ENCODE measurements at places on chromosomes 4 and X.
A peak's percentile ranks its signal among the peaks of the same experiment; 100 is the strongest.

DNA sequence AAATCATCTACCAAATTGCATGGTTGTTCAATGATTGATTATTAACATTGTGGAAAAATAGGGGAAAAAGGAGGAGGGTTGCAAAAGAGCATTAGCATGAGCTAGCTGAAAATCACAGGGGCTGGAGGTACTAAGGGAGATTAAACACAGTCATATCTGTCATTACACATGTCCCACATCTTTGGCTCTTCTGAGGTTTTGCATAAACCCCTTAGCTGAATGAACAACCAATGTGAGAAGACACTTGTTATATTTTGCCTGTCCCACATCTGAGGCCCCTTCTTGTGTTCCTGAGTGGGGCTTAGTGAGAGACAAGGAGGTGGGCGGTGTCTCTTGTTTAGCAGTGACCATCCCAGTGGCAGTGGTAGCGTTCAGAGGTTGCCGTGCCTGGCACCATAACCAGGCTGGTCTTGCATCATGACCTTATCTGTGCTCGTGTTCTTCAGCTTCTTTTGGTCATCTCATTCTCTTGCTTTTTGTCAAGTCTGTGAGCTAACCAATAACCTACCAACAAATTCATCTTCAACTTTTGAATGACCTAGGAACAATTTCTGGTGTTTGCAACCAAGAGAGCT is 95.6 kb downstream of the MID1IP1 start:
- no peak for DNase-seq

- DNase-seq = no peak
Measured at GRCh38 chr4:125303821-125304220, 10.9 kb upstream of the FAT4 start.

DNA sequence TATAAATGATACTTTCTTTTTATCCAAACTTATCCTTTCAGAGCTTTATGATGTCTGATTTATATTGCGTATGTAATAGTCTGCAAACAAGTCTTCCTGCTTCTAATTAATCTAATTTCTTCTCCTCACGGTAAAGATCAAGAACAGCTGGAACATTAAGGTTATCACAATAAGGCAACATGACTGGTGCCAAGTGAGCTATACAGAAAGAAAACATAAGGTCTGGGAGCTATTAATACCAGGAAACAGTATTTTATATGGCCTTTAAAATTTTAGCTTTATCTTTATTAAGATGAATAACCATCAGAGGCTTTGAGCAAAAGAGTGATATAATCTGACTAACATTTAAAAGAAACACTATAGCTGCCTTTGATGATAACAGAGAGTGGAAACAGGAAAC is 28.7 kb upstream of the CABS1 start:
- no peak for DNase-seq

DNA sequence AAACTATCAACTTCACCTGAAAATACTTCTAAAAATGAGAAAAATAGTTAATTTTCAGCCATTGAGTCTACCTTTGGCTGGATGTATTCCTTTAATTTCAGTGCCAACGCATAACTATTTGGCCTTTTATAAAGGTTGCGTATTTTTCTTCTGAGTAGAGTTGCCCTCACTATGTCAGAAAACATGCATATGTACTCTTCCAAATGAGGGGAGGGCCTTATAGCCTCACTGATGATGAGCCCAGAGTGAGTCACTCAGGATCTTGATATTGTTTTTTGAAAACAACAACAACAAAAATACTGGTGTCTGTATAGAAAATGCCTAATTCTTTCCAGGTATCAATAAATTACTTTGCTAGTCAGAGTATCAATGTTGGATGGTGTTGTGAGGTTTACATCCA is 349.3 kb downstream of the FBXO8 start:
- DNase-seq = no peak

GRCh38 chrX:135595543-135595942 is 75.1 kb downstream of the INTS6L start:
- no peak for DNase-seq

DNA sequence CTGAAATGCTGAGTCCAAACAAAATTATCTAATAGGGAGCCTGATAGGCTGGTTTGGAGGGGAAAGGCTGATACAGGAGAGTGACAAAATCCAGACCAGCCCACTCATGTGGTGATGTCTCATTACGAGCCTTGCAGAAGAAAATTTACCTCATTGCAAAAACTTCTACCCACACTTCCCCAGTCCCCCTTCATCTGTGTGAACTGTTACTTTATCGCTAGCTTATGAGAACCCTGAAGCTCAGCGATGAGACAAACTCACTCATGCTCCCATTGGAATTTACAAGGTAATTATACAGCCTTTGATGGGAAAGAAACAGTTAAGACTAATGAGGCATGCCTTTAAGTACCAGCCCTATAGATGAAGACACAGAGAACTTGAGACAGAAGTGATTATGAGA is 76.1 kb downstream of the ARHGAP6 start:
- no peak for DNase-seq

- no peak for DNase-seq
Measured at GRCh38 chr4:5256421-5256820, 205.1 kb downstream of the STK32B start.

- DNase-seq = no peak
Measured at GRCh38 chr4:56683455-56683854, 2.4 kb upstream of the HOPX start.

DNA sequence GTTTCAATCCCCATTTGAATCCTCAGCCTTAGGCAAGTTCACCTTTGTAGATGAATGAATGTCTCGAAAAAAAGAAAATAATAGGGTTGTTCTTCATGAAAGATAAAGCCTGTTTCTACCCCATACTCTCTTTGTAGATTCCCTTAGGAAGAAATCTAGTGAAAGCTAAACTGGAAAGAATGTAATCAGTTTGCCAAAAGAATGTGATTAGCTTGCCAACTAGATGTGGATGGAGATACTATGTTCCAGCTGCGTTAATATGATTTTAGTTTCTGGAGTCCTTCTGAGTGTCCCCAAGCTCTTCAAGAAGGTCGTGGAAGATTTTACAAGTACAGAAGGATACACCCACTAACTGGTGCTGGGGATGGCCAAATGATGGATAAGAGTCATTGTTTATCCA is 162.3 kb upstream of the EDNRA start:
- DNase-seq = no peak

- DNase-seq = peak; percentile 78
Measured at GRCh38 chr4:141133146-141133998, at the start of gene RNF150. Gene RNF150 (minus strand): TSS chr4:141133469.

GRCh38 chr4:116590648-116591047 is 494.7 kb downstream of the TRAM1L1 start:
- DNase-seq = no peak

GRCh38 chr4:82515705-82516104 is 46.1 kb downstream of the TMEM150C start:
- no peak for DNase-seq

DNA sequence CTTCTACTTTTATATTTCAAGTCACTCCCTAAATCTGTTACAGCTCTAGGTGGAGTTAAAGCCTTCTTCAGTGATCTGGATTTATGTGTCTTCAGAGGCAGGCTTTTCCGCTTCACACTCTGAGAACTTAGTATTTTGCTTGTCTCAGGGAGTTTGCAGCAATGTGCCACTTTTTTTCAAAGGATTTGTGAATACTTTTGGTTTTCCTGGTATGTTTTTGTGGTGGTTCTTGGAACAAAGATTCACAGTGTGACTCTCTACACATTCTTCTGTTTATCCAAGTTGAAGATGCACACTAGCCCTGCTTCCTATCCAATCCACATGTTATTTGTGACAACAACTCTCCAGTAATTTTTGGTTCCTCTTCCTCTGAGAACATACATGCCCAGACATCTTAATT is 1253.7 kb downstream of the TECRL start:
- no peak for DNase-seq

GRCh38 chrX:135639066-135639780 is 74.2 kb upstream of the CT45A1 start:
- DNase-seq = no peak

- DNase-seq = no peak
Measured at GRCh38 chr4:80446664-80447063, 111.1 kb downstream of the CFAP299 start.

- DNase-seq = no peak
Measured at GRCh38 chrX:70664726-70665125, 220.1 kb downstream of the DLG3 start.

DNA sequence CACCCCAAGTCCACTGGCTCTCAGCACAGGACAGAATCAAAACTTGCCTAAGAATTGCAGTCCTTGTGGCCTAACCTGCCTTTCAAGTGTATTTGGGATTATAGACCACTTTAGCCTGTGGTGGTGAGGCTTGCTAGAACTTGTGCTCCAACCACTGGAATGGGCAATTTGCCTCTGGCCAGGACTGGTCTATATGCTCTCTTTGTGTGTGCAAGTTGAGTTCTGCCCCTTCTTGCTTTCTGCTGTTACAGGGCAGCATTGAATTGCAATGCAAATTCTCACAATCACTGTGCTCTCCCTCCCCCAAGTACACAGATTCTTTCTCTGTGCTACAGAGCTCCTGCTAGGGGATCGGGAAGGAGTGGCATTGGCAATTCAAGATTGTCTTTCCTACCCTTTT is 233.6 kb upstream of the DIPK2B start:
- DNase-seq = no peak

GRCh38 chr4:83708500-83709175 is 172.7 kb downstream of the GPAT3 start:
- peak; percentile 12 for DNase-seq

- no peak for DNase-seq
Measured at GRCh38 chr4:13498469-13498868, 14.3 kb upstream of the RAB28 start.

- DNase-seq = no peak
Measured at GRCh38 chr4:80610199-80610598, 274.7 kb downstream of the CFAP299 start.

DNA sequence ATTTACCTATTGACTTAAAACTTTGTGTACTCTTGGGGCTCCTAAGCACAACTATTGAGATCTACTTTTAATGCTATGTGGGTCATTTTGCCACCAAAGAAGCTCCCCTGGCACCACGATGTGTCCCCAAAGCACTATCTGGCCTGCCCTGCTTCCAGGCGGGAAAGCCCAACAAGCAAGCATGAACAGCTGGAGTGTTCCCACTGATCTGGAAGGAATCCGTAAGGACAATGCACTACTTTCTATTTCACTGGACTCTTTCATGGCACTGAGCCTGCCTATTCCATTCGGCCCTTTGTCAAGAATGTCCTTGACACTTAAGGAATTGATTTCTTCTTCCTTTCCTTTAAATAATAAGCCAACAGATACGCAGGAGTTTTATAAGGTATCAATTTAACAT is 38.8 kb downstream of the GRIA3 start:
- DNase-seq = no peak

- no peak for DNase-seq
Measured at GRCh38 chr4:2073808-2074481, 14.8 kb downstream of the NAT8L start.

GRCh38 chr4:143230683-143231082 is 46.0 kb downstream of the USP38 start:
- DNase-seq = no peak

GRCh38 chr4:72390409-72390808 is 178.6 kb downstream of the ADAMTS3 start:
- DNase-seq = no peak

DNA sequence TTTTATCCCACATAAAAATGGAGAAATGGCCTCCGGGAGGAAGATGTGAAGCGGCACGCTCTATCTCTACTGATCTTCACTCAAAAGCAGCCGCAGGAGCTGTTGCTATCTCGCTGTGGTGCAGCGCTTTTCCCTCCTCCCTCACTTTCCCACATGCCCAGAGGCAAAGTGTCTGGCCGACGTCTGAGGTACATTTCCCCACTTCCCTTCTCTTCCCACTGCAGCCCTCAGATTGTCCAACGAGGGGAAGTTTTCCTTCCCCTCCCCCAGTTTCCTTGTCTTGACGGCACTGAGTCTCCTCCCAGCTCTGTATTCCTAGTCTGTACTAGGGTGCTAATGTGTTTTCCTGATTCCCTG is 660 bp upstream of the COL25A1 start:
- DNase-seq = no peak

- no peak for DNase-seq
Measured at GRCh38 chr4:39308611-39309010, 57.6 kb downstream of the RFC1 start.

GRCh38 chr4:183416879-183417755 is 27.3 kb upstream of the CDKN2AIP start:
- no peak for DNase-seq

All from WTC11 (cell line).